ENCODE measurements at places on chromosomes 3 and 15.

GRCh38 chr15:57358571-57358970, 17.7 kb upstream of the CGNL1 start:
- DNase-seq: no peak

GRCh38 chr15:28875461-28876000, 10.2 kb upstream of the APBA2 start:
- DNase-seq: no peak

DNA sequence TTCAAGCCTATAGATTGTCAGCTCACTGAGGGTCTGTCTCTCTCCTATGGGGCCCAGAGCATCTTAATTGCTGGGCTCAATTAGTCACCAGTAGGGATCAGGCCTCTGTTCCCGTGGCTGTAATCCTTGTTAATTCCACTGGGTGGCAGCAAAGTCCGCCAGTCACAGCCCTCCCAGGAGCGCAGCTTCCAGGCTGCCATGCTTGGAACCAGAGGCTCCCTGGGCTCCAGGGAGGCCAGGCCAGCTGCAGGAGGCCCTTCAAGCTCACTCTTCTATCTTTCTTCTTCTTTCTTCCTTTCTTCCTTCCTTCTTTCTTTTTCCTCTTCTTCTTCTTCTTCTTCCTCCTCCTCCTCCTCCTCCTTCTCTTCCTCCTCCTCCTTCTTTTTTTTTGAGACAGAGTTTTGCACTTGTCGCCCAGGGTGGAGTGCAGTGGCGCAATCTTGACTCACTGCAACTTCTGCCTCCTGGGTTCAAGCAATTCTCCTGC, 14.4 kb downstream of the RNU5B-1 start:
- DNase-seq: peak; percentile 79

- no peak for DNase-seq
These were observed 387.0 kb upstream of the PROK2 start for GRCh38 chr3:72171946-72172345.

DNA sequence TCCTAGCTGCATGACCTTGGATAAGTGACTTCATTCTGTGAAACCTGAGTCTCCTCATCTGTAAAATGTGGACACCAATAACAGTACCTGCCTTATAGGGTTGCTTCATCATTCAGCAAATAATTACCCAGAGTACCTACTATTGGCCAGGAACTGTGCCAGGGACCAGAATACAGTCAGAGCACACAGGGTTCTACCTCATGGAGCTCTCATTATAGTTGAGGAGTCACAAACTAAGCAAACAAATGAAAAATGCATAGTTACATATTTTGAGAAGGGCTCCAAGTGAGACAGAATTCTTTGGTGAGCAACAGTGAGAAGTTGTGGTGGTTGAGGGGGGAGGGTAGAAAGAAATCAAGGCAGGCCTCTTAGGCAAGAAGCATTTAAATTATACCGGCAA, 308.6 kb upstream of the WNT5A start:
- DNase-seq: no peak

- no peak for DNase-seq
These were observed 42.0 kb downstream of the SRP14 start for GRCh38 chr15:39997031-39997430.

DNA sequence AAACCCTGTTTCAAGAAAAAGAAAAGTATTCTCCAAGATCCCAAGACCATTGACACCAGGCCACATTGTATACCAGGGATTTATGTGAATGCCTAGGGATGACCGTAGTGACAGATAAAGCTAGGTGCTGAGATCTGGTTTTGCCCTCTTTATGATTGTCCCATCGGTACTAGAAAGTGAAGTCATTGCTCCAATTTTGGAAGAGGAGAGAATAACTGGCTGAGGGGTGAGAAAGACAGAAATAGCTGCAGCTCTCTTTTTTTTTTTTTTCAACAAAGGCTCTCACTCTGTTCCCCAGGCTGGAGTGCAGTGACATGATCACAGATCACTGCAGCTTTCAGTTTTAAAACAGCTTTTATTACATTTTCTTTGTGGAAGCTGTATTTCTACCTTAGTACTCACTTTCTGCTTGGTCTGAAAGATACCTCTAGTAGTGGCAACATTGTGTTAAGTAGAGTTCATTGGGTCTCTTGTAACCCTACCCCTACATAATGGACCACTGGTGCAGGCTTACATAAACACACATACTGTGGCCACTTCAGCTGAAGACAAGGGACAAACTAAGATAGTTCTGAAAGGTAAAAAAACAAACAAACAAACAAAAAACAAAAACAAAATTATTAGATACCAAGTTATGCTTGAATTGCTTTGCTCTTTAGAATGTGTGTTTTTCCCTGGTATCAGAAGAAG, 18.0 kb downstream of the ZSCAN29 start:
- no peak for DNase-seq

DNA sequence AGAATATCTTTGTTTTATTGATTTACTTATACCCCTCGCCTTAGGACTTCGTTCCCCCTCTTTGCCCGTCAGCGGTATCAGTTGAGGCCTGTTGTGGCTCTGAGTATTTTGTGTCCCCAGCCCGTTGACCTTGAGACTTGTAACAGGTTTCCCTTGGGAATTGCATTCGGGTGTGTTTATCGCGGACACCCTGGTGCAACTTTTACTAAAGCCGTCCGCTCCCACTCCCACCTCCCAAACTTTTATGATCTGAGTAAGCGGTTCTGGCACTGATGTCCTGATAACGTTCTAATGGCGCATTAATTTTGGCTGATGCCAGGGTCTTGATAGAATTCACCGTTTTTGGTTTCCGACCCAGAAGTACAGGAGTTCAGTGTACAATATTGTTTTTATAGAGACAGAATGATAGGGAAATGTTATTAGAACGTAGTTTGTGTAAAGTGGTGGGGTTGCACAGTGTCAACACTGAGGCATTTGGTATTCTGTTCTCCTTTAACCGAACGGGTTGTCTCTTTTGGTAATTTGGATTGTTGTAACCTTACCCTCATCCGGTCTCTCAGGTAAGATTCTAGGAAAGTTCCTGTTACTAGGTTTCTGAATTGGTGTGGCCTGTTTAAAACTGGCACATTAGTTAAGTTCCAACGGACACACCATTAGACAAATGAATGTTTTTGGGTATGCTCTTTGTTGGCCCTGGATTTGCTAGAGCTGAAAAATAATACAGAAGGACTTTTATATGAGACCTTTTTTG, 47.8 kb downstream of the OIP5 start:
- DNase-seq: peak; percentile 22

DNA sequence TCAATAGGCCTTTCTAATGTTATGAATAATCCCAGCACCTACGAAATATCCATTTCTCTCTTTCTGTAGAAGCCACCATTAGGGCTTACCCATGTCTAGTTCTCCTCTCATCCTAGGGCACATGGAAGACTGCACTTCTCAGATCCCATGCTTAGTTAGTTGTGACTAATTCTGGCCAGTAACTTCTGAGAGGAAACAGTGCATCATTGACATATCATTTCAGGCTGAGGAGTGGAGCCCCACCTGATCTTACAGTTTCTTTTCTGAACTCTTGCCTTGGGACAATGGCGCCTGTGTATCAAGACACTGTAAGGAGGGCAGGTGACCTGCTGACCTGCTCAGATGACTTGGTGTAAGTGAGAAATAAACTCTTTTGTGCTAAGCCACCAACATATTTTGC, 39.4 kb upstream of the TBL1XR1 start:
- no peak for DNase-seq
